ENCODE measurements at places on chromosomes 5 and 9.

GRCh38 chr5:132431632-132432031, 58.9 kb downstream of the IRF1 start:
- DNase-seq: no peak

- DNase-seq: peak; percentile 63
These were observed 534.5 kb downstream of the BNC2 start for GRCh38 chr9:16335788-16336580.

- no peak for DNase-seq
These were observed 40.0 kb upstream of the SLC44A1 start for GRCh38 chr9:105204416-105204815.

GRCh38 chr9:93677641-93678136, 101.3 kb downstream of the PHF2 start:
- DNase-seq: no peak

- no peak for DNase-seq
These were observed 117.5 kb downstream of the COL5A1 start for GRCh38 chr9:134758949-134759607.

DNA sequence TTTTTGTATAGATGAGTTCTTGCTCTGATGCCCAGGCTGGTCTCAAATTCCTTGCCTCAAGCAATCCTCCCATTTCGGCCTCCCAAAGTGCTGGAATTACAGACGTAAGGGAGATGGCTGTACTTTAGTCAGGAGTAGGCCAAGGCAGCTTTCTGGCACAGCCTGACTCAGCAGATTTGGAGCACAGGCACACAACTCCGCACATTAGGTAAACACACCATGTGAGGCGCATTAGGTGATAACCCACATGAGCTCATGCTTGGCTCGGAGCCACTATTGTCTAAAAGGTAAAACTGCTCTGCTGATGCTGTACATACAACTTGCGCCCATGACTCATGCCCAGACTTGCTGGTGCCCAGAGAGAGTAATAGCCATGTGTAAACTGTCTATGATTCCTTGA, 1157.9 kb downstream of the TAF11L14 start:
- no peak for DNase-seq

DNA sequence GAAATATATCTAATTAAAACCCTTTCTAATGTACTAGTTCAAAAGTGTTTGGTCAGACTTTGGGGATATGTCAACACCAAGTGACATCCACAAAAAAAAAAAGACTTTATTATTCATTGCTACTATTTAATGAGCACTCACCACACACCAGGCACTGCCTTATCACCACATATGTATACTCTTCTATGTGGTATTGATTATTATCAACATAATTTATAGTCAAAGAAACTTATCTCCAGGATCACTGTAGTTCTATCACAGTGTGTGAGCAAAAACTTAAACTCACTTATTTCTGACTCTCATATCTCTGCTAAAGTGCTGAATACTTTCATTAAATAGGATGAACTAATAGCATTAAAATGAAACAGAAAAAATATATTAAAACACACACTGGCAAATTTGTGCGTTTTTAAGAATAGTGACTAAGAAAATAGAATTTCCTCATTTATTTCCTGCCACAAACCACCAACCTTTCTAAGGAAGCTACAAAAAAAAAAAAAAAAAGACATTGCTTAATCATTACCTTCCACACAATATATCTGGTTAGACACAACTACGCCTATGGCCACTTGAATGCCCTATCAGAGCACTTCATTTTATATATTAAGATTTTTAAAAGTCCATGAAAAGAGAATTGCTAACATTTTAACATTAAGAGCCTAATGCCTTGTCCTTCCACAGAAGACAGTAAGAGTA, 12.8 kb downstream of the SLCO4C1 start:
- no peak for DNase-seq

- no peak for DNase-seq
These were observed 330.2 kb upstream of the GRAMD2B start for GRCh38 chr5:126093041-126093440.

DNA sequence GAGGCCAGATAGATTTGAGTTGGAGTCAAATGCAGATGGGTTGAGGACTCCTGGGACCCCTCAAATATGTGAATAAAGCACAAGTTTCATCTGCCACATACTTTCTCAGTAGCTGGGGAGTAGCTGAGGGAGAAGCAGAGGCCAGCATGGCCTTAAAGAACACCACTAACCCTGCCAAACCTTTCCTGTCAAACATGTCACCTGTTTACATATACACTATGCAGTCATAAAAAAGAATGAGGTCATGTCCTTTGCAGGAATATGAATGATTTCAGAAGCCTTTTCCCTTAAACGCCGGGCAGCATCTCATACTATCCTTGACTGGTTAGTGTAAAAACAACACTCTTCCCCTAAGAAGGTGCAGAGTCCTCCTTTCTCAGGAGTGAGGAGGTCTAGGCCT, 25.2 kb upstream of the HSD17B4 start:
- DNase-seq: no peak

- peak; percentile 59 for DNase-seq
These were observed 209.2 kb downstream of the DIRAS2 start for GRCh38 chr9:90433398-90433941.

DNA sequence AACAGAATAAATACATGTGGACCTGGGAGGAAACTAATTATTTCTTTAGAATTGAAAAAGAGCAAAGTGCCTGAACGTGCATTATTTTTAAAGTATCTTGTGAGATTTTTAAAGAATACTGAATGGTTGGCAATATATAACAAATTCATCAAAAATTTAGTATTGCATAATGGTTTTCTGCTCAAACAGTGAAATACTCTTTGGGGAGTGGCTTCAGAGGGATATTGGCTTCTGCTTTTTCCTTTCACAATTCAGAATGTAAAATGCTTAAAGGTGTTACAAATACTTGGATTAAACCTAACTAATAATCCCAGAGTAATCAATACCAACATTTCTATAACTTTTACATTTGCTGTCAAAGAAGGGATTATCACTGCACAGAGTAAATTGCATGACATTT, 379.3 kb upstream of the CHD1 start:
- DNase-seq: no peak

GRCh38 chr9:5188060-5188984, 2.9 kb upstream of the INSL6 start:
- DNase-seq: no peak

Data from T1000 (cell line).